Lung (tissue), 17 donors: ENCODE measurements at places on chromosomes 6 and 20. TPM values are rescaled to one million over a fixed set of nuclear protein-coding genes. Genes with fewer than 3 reads are reported as not detected.

AIF1 gene
- total RNA-seq: 86.0 TPM

GTSF1L gene
- total RNA-seq: not detected

DNA sequence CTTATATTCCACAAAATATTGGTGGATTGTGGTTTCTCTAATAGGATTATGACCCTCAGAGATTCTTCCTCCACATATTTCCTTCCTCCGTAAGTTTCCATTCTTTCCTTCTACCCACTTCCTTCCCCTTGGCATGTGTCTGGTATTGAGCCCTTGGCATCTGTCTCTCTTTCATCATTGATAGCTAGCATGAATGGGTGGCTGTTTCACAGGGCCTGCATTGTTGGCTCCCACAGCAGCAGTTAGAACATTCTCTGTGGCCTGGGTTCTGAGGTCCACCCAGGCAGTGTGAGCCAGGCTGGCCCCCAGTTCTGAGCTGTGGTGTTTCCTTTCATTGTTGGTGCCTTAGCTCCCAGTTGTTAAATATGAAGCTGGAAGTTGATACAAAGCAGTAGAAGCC, 125.3 kb downstream of the ANKS1A start:
- no peaks in the 10 kb centered on the region for H3K36me3 ChIP-seq
- H3K27me3 ChIP-seq: no peaks in the 10 kb centered on the region
- H3K4me3 ChIP-seq: no peak overlapping the region
- H3K4me1 ChIP-seq: peaks cover 13% of the 10 kb centered on the region
- no peak overlapping the region for H3K27ac ChIP-seq
- no peak for DNase-seq

GRCh38 chr6:158377860-158378259, 65.6 kb downstream of the TULP4 start:
- H3K4me3 ChIP-seq: no peak overlapping the region
- DNase-seq: peak; percentile 80
- H3K27me3 ChIP-seq: no peaks in the 10 kb centered on the region
- H3K27ac ChIP-seq: no peak overlapping the region
- peaks cover 6% of the 10 kb centered on the region for H3K4me1 ChIP-seq
- no peaks in the 10 kb centered on the region for H3K36me3 ChIP-seq

- no peak overlapping the region for H3K27ac ChIP-seq
- no peaks in the 10 kb centered on the region for H3K27me3 ChIP-seq
- H3K4me1 ChIP-seq: no peaks in the 10 kb centered on the region
- H3K4me3 ChIP-seq: no peak overlapping the region
Observed at GRCh38 chr6:18485660-18486435, 98.7 kb downstream of the RNF144B start.

- H3K4me3 ChIP-seq: no peak overlapping the region
- peaks cover 34% of the 10 kb centered on the region for H3K27me3 ChIP-seq
- no peak overlapping the region for H3K27ac ChIP-seq
- H3K36me3 ChIP-seq: no peaks in the 10 kb centered on the region
- DNase-seq: peak; percentile 99
- H3K4me1 ChIP-seq: peaks cover 5% of the 10 kb centered on the region
Observed at GRCh38 chr20:44805979-44806620, 4.2 kb downstream of the RIMS4 start.

- H3K27me3 ChIP-seq: no peaks in the 10 kb centered on the region
- no peaks in the 10 kb centered on the region for H3K36me3 ChIP-seq
- H3K4me1 ChIP-seq: no peaks in the 10 kb centered on the region
- H3K4me3 ChIP-seq: no peak overlapping the region
- no peak overlapping the region for H3K27ac ChIP-seq
Observed at GRCh38 chr6:124330197-124330596, 526.5 kb downstream of the NKAIN2 start.

GRCh38 chr6:42103753-42104094, 38.7 kb downstream of the C6orf132 start:
- H3K4me1 ChIP-seq: peaks cover 4% of the 10 kb centered on the region
- no peaks in the 10 kb centered on the region for H3K36me3 ChIP-seq
- H3K4me3 ChIP-seq: no peak overlapping the region
- H3K27me3 ChIP-seq: no peaks in the 10 kb centered on the region

RHAG gene
- 0.31 TPM for total RNA-seq

DNA sequence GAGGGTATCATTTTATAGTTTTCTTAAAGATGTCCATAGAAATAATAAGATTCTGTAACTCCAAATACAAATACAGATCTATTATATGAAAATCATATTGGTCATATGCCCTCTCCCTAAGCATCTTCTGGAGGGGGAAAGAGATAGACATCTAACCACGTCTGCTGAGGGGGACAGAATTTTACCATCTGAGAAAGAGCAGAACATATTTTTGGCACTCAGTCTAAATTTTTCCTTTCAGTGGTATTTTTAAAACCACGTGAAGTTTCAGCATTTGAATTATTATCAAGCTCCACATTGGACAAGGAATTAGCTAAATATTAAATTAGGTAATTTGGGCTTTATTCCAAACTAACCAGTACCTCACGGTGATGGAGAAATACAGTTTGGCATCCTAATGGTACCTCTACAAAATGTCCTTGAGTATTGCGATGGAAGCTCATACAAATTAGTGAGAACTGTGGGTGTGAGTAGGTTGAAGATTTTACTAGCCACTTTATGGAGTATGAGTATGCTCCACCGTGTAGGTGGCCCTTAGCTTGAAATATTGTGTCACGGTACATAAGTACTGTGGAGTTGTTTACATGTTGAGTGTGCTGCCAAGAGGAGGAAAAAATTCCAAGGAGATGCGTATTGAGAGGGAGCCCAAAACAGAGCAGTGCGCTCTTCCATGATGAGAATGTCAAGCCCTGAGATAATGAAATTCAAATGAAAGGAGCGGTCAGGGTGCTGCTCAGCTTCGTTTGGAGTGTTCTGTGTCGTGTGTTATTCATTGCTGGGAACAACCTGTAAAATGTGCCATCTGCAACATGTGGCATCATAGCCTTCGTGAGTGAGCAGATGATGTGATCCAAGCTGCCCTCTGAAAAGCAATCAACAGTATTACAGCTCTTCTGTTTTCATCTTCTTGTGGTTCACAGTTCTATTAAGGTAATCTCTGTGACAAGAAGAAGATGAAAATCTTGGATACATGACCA, 48.4 kb upstream of the PHACTR2 start:
- H3K4me3 ChIP-seq: no peak overlapping the region
- no peaks in the 10 kb centered on the region for H3K4me1 ChIP-seq
- H3K27me3 ChIP-seq: no peaks in the 10 kb centered on the region
- H3K27ac ChIP-seq: no peak overlapping the region

CDK19 gene
- total RNA-seq: 14.6 TPM

DNA sequence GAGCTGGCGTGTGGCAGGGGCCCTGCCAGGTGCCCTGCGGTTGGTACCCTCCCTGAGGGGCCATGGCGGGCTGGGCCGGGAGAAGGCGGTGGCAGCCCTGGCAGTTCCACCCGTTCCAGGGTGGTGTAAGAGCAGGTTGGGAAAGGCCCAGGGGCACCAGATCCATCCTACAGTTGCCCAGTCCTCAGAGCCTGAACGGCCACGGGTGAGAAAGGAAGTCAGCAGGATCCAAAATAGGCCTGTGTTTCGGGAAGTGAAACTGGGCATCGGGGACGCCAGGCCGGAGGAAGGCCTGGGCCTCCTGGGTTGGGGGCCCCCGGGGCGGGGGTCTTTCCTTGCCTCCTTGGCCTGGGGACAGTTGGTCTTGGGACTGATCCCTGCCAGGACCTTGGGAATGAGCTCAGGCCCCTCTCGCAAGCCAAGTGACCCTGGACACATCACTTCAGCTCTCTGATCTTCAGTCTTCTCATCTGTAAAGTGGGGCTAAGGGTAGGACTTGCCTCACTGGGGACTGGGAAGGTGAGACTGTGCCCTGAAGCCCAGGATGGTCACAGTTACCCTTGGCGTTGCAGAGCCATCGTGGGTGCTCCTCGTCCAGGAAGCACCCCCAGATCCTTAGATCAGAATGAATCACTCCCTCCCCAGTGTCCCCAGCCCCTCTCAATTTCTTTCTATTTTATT, 18.1 kb upstream of the NOL4L start:
- no peaks in the 10 kb centered on the region for H3K4me1 ChIP-seq
- no peaks in the 10 kb centered on the region for H3K27me3 ChIP-seq
- DNase-seq: no peak
- H3K36me3 ChIP-seq: no peaks in the 10 kb centered on the region
- no peak overlapping the region for H3K4me3 ChIP-seq

ANGPT4 gene
- total RNA-seq: not detected

EGFL8 gene
- 10.5 TPM for total RNA-seq

GRCh38 chr20:31670371-31671228, 32.9 kb downstream of the COX4I2 start:
- DNase-seq: peak; percentile 59
- peak overlapping the region; percentile 90 for H3K27ac ChIP-seq
- H3K27me3 ChIP-seq: no peaks in the 10 kb centered on the region
- H3K36me3 ChIP-seq: peaks cover 10% of the 10 kb centered on the region

DNA sequence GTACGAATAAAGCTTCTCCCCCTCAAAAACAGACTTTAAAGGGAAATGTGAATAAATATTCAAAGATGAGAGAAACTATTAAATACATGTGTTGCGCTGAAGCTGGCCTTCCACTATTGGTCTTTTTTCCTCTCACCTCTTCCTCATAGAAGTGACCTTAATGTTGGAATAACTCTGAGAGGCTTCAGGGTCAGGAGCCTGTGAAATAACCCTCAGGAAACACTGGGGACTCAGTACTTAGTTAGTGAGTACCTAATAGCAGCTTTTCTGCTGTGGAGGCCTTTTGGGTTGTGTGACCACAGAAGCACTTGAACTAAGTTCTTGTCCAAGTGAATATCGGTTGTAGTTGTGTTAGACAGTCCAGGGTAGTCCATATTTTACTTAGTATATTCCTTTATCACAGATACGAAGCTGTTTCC, 799 bp upstream of the SHPRH start:
- peak overlapping the region; percentile 90 for H3K27ac ChIP-seq
- no peak overlapping the region for H3K4me3 ChIP-seq
- no peaks in the 10 kb centered on the region for H3K36me3 ChIP-seq
- H3K27me3 ChIP-seq: no peaks in the 10 kb centered on the region
- H3K4me1 ChIP-seq: no peaks in the 10 kb centered on the region
- DNase-seq: peak; percentile 12

CDSN gene
- not detected for total RNA-seq

- DNase-seq: no peak
- H3K36me3 ChIP-seq: no peaks in the 10 kb centered on the region
- no peak overlapping the region for H3K27ac ChIP-seq
- no peaks in the 10 kb centered on the region for H3K4me1 ChIP-seq
- no peak overlapping the region for H3K4me3 ChIP-seq
Observed at GRCh38 chr6:4760773-4761172, 15.4 kb upstream of the CDYL start.

DNA sequence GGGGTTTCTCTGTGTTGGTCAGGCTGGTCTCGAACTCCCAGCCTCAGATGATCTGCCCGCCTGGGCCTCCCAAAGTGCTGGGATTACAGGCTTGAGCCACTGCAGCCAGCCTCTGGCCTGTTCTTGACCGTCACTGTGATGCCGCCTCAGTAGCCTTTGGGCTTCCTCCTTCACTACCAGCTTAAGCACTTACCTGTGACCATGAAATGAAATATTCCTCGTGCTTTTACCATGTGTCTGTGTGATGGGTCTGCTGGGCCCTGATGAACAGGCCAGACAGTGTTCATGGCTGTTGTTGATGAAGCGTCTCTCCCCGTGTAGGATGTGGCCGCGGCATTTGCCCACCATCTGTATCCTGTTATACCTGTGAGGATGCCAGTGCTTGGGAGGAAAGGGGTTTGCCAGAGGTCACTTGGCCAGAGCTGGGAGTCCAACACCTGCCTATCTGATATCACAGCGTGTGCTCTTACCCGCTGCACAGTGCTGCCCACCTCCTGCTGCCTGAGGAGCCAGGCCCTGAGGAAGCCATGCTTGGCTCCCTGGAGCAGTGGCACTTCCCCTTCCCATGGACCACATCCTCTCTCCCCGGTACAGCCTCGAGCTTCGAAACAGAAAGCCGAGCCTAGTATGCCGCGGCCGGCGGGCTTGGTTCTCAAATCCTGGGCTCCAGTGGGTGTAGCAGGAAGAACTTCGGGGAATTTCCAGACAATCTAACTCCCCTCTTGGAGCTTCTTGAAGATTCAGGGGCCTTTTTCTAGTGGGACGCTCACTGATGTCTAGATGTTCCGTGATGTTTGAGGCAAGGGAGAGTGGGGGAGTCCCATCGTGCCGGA, 167.9 kb downstream of the ZDHHC14 start:
- peaks cover 9% of the 10 kb centered on the region for H3K36me3 ChIP-seq
- H3K4me1 ChIP-seq: no peaks in the 10 kb centered on the region
- H3K27me3 ChIP-seq: no peaks in the 10 kb centered on the region
- no peak overlapping the region for H3K4me3 ChIP-seq
- no peak for DNase-seq

DNA sequence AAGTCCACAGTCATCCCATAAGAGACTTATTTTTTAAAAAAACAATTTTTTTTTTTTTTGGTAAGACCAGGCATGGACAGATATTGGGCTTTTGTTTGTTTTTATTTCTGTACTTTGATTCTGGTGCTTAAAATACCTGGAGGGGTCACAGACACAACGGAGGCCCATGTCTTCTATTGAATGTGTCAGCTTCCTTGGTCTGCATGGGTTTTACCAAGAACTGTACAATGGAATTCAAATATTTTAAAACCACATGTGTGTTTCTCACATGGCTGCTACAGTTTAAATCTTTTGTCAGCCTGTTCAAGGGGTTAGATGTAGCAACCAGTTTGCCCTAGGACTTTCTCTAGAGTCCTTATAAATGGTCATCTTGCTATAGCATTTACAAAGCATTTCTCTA, 139.8 kb downstream of the SOX4 start:
- no peak overlapping the region for H3K4me3 ChIP-seq
- no peak overlapping the region for H3K27ac ChIP-seq
- H3K36me3 ChIP-seq: no peaks in the 10 kb centered on the region
- no peaks in the 10 kb centered on the region for H3K4me1 ChIP-seq

PXDC1 gene
- total RNA-seq: 21.0 TPM

DNA sequence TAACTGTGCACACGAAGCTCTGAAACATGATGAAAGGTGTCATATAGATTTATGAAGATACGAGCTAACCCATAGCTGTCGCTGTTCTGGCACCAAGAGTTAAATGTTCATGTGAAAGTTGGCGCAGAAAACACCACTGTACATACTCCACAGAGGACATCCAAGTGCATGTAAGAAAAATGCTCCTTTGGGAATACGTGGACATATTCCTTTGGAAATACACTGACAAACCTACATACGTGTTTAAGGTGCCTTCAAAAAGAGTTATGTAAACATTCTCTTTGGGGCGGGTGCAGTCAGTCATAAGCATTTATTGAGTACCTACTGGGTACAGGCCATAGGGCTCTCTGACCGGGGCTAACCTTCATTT, 723 bp upstream of the ARID1B start:
- H3K27me3 ChIP-seq: no peaks in the 10 kb centered on the region
- H3K36me3 ChIP-seq: no peaks in the 10 kb centered on the region
- H3K27ac ChIP-seq: peak overlapping the region; percentile 100

- H3K36me3 ChIP-seq: peaks cover 7% of the 10 kb centered on the region
- peak; percentile 3 for DNase-seq
- peaks cover 4% of the 10 kb centered on the region for H3K4me1 ChIP-seq
- H3K27ac ChIP-seq: no peak overlapping the region
- no peaks in the 10 kb centered on the region for H3K27me3 ChIP-seq
Observed at GRCh38 chr20:37382482-37383120, 36.7 kb downstream of the SRC start.

DNA sequence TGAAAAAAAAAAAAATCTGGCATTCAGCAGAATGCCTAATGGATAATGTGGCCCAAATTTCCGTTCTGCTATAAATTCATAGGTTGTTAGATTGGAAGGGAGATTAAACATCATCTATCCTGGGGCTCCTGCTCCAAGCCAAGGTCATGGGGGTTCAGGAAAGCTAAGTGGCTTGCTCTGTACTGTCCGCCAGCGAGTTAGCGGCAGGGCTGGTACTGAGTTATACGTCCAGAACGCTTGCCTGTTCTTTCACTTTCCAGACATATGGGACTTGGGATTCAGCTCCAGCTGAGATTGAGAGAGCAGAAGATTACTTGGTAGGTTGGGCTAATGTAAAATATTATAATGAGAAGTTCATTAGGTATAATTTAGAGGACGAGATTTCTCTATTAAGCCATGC, 858 bp downstream of the RWDD1 start:
- no peaks in the 10 kb centered on the region for H3K27me3 ChIP-seq
- H3K27ac ChIP-seq: peak overlapping the region; percentile 37
- peak overlapping the region; percentile 72 for H3K4me3 ChIP-seq
- peak; percentile 25 for DNase-seq
- H3K4me1 ChIP-seq: peaks cover 4% of the 10 kb centered on the region
